Stimulated activated CD8-positive, alpha-beta memory T cell treated with anti-CD3 and anti-CD28 coated beads, Interleukin-4, amount 100 ng/mL, for 1 hour (primary cell): ENCODE measurements at places on chromosomes 7 and 10.

- DNase-seq = no peak
Observed at GRCh38 chr10:90458571-90458970, 399.3 kb downstream of the HTR7 start.

DNA sequence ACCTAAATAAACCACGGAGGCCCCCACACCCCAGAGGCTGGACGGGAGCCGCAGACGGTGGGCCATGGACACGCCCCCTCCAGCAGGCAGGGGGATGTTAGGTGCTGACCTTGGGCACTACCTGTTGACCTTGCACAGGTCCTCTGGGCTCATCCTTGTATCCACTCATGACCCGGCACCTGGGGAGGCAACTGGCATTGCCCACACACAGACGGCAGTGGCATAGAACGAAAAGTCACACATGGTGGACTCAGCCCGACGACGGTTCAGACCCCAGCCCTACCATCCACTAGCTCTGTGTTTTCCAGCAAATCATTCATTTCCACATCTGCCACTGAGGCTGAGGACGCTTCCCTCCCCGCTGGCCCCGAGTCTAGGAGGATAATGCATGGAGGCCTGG is 247.7 kb upstream of the PPP2R2D start:
- no peak for DNase-seq

DNA sequence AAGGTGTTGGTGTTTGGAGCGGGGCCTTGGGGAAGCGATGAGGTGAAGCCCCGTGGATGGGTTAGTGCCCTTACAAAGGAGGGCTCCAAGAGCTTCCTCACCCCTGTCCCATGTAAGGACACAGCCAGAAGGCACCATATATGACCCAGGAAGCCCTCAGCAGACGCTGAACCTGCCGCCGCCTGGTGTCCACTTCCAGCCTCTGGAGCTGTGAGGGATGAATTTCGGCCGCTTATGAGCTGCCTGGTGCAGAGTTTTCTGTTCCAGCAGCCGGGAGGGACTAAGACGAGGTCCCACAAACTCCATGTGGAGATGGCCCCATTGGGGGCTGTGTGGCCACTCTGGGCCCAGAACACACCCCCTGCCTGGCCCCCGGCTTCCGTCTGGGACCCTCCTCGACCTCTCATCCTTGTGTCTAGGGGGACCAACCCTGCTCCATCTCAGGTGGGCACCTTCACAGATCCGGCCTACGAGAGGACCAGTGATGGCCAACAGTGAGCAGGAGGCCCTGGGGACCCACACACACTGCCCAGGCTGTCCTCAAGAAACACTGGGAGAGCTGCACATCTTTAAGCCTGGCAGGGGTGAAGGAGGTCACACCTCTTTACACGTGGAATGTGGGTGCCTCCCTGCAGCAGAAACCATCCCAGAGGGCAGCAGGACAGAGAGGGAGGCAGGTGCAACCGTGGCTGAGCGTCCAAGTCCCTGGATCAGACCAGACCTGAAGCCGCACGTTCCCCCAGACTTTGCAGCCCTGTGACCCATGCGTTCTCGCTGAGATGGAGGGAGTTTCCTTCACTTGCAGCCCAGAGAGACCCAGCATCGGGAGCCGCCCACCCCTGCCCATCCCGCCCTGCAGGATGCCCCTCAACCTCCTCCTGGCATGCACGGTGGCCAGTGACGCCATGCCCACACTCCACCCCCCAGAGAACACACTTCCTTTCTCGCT is 96.1 kb downstream of the PDGFA start:
- no peak for DNase-seq

- no peak for DNase-seq
Observed at GRCh38 chr7:68821846-68822245, 776.4 kb upstream of the AUTS2 start.

- no peak for DNase-seq
Observed at GRCh38 chr10:79984851-79985250, 35.9 kb upstream of the SFTPD start.

DNA sequence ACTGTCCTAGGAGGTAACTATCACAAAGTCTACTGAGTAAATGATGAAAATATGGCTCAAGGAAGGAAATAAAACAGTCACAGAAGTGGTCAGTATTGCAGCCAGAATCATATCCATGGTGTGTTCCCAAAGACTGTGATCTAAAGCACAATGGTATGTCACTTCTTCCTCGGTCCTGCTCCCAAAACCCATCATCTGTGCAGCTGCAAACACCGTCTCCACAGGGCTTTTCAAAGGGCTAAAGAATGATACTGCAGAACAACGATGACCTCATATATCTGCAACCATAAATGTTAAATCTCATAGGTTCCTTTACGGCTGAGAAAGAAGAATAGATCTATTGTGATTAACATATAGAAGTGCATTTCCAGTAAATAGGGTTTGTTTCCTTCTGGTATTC is 465.0 kb downstream of the GRID1 start:
- no peak for DNase-seq

DNA sequence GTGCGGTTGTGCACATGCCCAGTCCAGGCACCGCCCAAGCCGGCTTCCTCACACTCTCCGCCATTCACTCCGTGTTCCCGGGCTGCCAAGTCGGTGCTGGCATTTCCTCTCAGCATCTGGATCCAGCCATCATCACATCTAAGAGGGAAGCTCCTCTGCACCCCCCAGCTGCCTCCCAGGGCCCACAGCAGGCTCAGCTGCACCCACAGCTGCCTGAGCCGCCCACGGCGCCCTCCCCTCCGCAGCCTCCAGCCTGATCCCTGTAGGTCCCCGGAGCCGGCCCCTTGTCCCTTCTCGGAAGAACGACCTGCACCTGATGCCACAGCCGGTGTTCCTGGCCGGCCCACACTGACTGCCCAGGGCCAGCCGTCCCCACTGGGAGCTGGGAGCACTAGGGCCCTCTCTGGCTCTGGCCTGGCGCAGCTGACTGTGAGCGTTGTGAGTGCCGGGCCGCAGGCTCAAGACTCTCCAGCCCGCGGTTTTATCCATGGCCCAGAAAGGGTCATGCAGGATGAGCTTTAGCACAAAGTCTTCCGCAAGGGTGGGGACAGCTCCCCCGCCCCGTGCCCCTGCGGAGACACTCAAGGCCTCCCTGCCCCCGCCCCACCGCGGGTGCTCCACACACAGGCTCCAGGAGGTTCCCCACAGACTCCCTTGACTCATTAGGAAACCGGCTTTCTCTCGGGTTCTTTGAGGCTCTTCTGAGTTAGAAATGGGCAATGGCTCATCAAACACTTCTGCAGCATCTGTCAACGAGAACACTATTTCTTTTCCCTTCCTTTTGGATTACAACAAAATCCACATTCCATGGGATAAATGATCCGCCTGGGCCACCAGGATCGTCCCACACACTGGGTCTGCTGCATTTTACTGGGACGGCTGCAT is 31.2 kb downstream of the CFAP46 start:
- DNase-seq = no peak

GRCh38 chr7:92567460-92567859 is 22.7 kb downstream of the FAM133B start:
- DNase-seq = no peak

- no peak for DNase-seq
Observed at GRCh38 chr10:123550675-123551096, 115.5 kb upstream of the GPR26 start.

DNA sequence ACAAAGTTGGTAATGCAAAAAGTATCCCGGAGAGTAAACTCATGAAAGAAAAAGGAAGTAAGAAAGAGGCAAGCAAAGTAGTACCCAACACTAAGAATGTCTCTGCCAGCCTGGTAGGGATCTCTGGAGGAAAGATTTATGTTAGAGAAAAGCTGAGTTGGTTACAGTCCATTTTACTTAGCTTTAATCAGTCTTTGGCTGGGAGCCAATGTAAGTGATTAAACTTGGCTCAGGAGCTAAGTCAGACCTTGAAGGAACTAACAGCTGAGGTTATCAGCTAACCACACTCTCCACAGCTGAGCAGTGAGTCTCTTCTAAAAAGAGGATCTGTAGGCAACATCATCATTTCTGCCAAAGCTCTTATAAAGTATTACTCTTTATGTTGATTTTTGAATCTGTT is 148.0 kb downstream of the ANKRD7 start:
- DNase-seq = no peak

- no peak for DNase-seq
Observed at GRCh38 chr10:85645926-85646711, 720.5 kb downstream of the GRID1 start.

DNA sequence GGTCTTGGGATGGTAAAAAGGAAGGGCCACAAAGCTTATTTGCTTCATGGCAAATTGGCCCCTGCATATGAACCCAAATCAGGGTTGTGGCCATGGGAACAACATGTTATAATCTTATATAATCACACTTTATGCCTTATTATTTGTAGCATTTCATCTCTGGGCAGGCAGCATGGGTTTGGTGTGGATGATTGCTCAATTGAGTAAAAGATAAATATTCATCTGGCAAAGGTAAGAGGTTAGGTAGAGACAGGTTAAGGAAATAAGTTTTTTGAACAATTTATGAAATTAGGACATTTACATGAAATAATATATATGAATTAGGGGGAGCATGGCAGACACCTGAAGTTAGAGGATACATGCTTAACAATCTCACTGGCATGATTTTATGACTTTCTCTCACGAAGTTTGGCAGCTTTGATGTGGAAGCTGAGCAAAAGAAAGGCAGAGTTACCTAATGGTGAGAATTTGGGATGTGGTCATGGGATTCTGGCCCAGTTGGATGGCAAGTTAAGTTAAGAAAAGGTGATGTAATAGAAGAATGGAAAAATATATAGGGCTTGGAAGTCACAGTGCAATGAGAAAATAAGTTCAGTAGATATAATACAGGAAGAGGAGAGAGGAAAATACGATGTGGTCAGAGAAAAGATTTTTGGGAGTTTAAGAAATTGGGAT is 88.1 kb upstream of the FAM3C start:
- no peak for DNase-seq

- no peak for DNase-seq
Observed at GRCh38 chr10:78925800-78926319, 142.9 kb upstream of the ZMIZ1 start.

- DNase-seq = no peak
Observed at GRCh38 chr7:37820708-37821468, 27.5 kb upstream of the NME8 start.

- DNase-seq = no peak
Observed at GRCh38 chr10:118471863-118472262, 123.6 kb downstream of the PRLHR start.

GRCh38 chr7:4823441-4824119 is 38.2 kb downstream of the PAPOLB start:
- no peak for DNase-seq

GRCh38 chr7:17015598-17016031 is 133.8 kb upstream of the AGR3 start:
- DNase-seq = no peak

- DNase-seq = no peak
Observed at GRCh38 chr10:103843045-103843444, 12.3 kb downstream of the SH3PXD2A start.

GRCh38 chr10:102660888-102661657 is 16.8 kb downstream of the TRIM8 start:
- DNase-seq = no peak

DNA sequence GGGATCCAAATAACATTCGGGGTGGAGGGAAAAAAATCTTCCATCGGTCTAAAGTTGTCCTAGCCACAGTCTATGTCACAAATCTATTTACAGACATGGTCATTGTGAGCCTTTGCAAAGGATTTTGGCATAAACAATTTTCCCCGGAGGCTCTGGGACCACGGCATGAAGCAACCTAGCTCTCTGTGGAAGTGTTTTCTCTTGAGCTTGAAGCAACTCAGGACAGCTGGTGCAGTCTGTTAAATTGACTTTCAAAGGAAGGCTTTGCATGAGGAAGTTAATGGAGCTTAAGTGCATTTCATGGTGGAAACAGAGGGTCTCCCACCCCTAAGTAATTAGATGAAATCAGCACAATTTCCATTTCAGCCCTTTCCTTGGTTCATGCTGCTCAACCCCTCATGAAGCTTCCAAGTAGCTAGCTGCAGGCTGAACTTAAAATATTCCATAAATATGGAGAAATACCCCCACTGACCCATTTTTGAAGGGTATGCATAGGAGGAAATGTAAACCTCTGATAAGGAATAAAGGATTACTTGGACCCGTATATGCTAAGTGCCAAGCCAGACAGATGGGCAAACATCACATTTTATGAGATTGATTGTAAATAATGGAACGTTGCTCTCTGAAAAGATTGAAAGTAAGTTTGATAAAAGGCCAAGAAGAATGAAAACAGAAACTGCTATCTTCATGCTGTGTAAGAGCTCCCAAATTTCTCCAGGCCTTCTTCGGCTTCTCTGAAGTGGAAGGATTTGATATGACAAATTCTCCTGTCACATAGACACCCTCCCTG is 39.9 kb downstream of the CCDC3 start:
- no peak for DNase-seq

- DNase-seq = no peak
Observed at GRCh38 chr7:16986755-16987154, 105.0 kb upstream of the AGR3 start.

DNA sequence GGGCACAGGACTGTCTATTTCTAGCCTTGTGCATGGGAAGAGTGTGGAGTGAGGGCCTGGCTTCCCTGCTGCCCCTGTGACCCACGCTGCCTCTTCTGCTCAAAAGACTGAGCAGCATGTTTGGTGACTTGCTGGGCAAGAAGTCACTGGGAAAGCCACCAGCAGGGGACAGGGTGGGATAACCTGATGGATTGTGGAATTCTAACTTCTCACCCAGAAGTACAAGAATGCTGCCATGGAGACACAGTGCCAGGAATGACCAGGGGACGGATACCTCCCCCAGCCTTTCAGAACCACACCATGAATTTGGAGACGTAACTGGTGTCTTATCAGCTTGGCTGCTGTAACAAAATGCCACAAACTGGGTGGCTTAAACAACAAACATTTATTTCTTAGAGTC is 28.4 kb downstream of the GALNTL5 start:
- DNase-seq = no peak

DNA sequence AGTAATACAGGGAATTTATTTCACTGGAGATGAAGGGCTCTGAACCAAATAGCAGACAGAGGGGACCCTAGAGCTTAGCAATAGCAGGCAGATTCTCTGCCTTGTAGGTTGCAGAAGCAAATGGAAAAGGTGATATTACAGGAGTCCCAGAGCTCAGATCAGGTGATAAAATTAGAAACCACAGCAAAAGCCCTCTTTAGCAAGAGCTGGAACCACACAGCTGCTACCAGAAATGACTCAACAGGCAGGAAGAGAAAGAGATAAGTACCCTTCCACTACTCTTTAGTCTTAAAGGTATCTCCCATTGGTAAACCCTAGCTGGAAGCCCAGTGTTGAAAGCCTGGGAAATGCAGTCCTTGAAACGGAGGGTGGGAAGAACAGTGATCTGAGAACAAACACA is 535.6 kb upstream of the GHITM start:
- DNase-seq = no peak

DNA sequence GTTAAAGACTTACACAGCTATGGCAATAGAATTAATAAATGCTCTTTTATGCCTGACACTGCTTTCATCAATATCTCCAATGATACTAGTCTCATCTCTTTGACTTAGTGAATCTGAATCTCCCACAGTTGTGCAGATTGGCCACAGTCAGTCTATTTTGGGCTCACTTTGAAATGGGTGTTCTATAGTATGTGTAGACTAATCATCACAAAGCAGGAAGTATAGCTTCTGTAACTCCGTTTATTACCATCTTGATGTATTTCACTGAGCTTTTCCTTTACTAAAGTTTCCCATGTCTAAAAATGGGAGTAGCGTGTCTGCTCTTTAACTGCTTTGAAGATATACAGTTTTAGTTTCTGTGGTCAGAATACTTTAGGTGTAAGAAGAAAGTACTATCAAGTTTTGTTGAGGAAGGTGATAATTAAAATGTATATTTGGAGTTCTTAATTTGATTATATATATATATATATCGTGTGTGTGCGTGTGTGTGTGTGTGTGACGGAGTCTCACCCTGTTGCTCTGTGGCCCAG is 70.1 kb downstream of the ST7 start:
- DNase-seq = no peak

GRCh38 chr10:9296190-9296589 is 1241.7 kb downstream of the GATA3 start:
- DNase-seq = no peak
